ENCODE measurements at places on chromosomes 5 and 9.

DNA sequence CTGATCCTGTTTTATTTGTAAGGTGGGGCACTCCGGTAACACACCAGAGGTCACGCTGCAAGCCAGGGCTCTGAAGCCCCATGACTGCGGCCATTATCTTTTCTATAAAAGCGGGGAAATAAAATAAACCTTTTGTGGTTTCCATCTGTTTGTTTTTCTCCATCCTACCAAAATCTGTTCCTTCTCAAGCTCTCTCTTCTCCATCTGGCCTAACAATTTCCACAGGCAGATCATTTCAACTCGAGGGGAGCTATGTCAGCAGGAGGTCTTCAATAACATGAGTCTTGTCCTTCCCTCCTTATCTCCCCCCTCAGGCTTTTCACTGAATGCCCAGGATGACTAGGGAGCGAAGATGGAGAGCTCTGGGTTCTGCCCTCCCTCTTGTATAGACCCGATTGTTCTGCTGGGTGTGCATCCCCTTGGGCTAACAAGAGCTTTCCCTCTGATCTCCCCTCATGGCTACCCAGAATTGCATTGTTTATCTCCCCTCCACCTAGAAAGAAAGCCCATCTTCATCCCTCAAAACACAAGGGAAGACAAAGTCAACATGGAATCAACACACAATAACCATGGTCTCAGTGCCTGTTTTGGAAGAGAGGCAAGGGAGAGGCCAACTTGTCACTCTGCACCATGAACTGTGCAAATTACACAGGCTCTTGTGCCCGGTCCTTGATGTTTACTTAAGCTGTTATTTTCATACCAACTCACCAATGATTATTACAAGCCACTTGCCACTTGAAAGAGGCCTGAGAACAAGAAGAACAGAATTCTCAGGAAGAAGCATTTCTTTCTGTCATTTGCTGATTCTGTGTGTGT, 187.8 kb downstream of the FANCC start:
- DNase-seq: no peak

DNA sequence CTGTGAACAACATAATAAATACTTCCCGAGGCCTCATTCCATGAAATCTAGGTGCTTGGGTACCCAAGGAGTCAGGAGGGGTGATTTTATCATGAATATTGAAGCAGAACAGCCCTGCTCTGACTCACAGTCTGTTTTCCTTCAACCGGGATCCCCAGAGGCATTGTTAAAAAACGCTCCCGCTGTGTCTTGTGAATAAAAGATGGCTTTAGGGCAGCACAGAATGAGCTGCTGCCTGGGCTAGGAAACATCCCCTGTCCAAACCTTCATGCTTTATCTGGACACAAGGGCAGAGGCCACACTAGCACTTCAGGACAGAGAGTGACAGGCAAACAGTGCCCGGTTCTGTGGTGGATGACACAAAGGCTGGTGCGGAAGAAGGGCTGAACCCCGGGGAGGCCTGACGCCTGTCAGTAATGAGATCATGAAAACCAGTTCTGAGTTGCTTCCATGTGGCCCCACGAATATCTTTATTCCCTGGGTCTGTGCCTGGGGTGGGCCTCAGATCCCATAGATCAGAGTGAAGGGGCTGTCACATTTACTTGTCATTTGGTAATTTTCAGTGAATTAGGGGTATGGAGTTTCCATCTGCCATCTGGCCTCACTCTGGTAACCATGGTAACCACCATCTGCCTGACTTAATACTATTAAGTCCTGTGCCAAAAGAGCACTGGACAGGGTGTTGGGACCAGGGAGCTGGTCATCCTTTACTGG, 2.6 kb downstream of the IGFBPL1 start:
- no peak for DNase-seq

GRCh38 chr9:98726735-98727134, 18.0 kb upstream of the GABBR2 start:
- no peak for DNase-seq

- DNase-seq: no peak
These were observed 1258.0 kb upstream of the CDH9 start for GRCh38 chr5:28296254-28297013.

DNA sequence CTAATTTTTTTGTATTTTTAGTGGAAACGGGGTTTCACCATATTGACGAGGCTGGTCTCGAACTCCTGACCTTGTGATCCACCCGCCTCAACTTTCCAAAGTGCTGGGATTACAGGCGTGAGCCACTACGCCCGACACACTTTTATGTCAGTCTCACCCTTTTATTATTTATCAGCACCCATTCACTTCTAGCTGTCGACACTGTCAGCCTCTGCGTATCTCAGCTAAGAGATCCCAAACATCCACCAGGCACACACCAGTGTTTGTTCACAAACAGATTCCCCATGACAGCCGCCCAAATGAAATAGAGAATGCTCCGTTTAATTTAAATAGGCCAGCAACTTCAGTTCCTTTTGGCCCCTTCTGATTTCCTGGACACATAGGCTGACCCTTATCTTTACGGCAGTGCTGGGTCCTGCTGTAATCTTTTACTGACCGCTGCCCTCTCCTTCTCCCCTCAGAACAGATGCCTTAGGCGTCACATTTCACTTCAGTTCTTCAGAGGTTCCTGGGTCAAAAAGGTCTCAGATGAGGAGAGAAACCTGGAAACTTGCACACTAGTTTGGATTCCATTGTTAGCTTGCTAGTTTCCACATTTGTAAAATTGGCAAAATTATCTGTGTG, 43.1 kb upstream of the CKMT2 start:
- DNase-seq: no peak

GRCh38 chr5:154972476-154973080, 31.7 kb downstream of the MRPL22 start:
- no peak for DNase-seq

DNA sequence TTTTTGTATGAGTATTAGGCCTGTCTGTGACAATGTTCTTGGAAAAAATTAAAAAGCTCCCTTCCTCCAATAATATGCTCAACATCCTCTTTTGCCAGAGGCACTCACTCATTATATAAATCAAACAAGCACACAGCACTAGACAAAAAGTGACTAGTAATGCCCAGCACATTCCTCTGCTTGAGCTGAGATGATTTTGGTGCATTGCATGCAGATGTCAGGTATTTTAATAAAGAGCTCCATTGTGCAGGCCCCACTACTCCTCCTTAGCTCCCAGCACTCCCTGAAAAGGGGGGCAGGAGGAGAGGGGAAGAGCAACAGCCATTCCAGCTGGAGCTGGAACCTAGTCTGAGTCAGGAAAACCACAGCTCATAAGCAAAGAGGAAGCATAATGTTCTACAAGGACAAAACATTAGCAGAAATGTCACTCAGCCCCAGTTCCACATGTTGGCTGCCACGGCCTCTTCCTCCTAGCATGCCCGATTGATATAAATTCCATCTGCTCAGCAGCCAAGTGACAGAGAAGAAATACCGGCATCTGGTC, 348.5 kb downstream of the BNC2 start:
- DNase-seq: no peak
